ENCODE measurements at places on chromosomes 5 and 9.

DNA sequence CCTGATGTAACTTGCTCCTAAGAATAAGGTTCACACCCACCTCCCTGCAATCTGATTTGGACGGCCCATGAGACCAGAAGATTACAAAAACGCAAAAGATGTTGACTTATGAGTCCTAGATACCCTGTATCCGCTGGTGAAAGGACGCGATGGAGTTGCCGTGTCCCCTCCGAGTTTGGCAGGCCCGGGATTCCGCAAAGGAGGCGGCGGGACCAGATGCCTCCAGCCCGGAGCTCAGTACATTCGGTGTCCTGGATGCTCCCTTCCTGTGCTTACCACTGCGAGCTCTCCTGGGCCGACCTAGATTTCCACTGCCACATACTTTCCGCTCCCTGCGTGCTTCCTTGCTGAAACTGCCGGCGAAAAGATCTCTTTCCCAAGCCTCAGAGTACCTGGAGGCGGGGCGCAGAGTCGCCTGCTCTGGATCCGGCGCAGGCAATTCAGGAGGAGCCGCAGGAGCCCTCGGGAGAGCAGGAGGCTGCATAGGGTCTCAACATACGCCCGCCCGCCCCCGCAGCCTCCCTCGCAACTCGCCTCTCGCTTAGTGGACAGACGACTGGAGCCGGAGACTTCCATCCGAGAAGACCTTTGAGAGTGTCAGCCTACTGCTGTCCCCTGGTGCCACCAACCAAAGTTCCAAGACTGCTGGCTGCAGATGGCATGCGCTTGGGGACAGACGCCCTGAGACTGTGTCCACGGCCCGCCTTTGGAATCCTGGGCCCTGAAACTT lies 39.8 kb downstream of the ANXA2R start:
- no peak for DNase-seq

GRCh38 chr5:71586941-71587765 lies at the start of gene MCCC2:
Gene MCCC2 (plus strand): TSS chr5:71587340. CDS start chr5:71587426, 86 bp downstream.
- peak; percentile 95 for DNase-seq

DNA sequence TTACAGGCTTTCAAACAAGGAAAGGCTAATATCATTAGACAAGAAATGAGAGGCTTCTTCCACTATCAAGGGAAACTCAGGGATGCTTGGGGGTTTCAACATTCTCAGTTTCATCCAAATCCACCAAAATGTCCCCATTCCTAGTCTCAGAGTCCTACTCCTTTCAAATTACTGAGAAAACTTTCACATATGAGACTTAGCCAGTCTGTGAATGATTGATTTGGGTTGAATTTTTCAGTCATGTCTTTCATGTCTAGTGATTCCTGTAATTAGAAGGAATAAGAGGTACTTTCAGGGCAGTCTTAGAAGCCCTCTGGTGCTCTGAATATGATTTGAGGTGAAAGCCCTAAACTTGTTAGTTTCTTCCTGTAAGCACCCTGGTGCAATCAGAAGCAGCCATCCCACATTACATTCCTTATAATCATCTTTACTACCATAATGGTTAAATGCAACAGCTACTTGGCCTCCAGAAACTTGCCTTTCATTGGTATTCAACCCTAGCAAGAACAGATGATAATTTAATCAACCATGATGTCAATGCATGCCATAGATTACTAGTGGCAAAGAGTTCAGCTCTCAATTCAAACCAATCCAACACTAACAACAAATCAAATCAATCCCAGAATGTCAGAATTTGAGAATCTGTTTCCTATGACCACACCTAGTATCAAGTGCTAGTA lies 50.7 kb upstream of the RIC1 start:
- no peak for DNase-seq

DNA sequence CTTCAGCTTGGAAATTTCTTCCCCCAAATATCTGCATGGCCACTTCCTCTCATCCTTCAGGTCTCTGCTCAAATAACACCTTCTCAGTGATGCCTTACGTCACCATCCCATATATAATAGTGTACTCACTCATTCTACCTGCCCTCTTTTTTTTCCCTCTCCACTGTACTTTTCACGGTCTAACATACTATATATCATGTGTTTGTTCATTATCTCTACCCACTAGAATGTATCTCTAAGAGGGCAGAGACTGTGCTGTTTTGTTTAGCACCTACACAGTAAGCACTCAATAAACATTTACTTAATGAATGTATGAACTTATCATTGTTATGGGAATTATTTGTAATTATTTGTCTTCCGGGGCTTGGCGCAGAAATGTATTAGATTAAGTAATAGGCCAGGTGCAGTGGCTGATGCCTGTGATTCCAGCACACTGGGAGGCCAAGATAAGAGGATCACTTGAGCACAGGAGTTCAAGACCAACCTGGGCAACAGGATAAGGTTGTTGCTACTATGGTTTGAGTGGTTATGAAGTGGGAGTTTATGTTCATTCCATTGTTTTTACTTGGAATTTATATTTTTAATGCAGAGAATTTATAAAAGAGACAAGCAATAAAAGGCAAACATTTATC lies 6.0 kb upstream of the IL13 start:
- no peak for DNase-seq

- DNase-seq: no peak
These were observed 219.5 kb downstream of the KCTD16 start for GRCh38 chr5:144390133-144390532.

DNA sequence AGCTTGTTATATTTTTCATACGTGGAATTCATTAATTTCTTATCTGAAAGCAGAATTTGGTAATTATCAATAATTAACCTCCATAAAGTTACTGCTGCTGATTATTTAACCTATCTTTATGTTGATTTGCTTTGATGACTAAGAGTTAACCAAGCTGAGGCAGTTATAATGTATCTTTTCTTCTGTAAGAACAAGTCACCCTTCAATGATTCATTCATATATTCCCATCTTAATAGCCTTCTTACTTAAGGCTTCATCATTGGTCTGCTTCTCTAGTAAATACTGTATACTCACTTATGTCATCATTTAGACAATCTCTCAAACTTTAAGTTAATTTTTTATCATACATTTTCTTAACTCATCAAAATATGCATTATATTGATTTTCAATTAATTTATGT lies 592.2 kb downstream of the ANXA1 start:
- no peak for DNase-seq

DNA sequence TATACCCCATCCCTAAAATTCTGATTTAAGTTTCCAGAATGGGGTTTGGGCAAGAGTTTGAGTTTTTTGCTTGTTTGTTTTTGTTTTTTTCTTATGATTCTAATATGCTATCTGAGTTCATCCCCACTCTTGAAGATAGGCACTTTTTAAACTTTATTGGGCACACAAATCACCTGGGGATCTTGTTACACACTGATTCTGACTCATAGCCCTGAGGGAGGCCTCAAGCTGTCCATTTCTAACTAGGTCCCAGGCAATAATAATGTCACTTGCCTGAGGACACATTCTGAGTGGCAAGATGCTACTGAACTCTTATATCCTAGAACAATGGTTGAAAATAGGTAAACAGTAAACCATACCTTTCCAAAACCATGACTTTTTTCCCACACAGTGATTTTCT lies 22.8 kb upstream of the ABLIM3 start:
- no peak for DNase-seq

GRCh38 chr5:15993334-15993733 lies 186.3 kb downstream of the MARCHF11 start:
- DNase-seq: no peak

- DNase-seq: peak; percentile 77
These were observed 71.4 kb downstream of the SEMA4D start for GRCh38 chr9:89426384-89426961.

GRCh38 chr5:118353970-118354369 lies 634.4 kb downstream of the DTWD2 start:
- DNase-seq: no peak

DNA sequence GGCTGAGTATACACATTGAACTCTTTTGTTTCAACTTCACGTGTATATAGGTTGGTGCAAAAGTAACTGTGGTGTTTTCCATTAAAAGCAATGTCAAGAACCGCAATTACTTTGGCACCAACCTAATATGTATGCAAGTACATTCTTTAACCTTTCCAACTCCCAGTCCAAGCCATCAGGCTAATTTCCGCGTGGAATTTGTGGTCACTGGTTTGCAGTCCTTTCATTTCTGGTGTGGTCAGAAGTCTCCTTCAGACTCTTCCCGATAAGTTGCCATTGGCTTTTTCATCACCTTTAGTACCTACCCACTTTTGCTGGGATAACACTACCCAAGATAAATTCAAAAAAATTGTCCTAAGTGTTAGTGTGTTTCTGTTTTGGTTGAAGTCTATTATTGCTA lies 84.0 kb downstream of the RGS3 start:
- no peak for DNase-seq

- DNase-seq: no peak
These were observed 454.3 kb downstream of the KDM4C start for GRCh38 chr9:7212101-7212500.

GRCh38 chr9:5749306-5749705 lies 83.6 kb downstream of the ERMP1 start:
- no peak for DNase-seq
